Spleen (tissue), 13 donors: ENCODE measurements at places on chromosomes 3 and 15.

DNA sequence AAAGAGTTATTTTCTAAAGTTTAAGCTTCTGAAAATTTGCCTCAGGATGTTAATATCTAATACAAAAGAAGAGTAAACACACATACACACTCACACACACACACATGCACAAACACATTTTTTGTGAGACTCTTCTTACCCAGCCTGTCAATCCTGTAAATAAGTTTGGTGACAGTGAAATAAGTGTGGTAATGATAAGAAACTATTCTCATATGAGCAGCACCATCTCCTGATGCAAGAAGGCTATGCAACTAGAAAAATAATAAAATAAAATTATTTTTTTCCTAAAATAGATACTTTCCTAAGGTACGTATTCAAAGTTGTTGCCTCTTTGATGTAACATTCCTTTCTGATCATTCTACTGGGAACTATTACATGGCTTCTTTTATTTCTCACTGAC lies 155.1 kb downstream of the MECOM start:
- DNase-seq, result no peak

DNA sequence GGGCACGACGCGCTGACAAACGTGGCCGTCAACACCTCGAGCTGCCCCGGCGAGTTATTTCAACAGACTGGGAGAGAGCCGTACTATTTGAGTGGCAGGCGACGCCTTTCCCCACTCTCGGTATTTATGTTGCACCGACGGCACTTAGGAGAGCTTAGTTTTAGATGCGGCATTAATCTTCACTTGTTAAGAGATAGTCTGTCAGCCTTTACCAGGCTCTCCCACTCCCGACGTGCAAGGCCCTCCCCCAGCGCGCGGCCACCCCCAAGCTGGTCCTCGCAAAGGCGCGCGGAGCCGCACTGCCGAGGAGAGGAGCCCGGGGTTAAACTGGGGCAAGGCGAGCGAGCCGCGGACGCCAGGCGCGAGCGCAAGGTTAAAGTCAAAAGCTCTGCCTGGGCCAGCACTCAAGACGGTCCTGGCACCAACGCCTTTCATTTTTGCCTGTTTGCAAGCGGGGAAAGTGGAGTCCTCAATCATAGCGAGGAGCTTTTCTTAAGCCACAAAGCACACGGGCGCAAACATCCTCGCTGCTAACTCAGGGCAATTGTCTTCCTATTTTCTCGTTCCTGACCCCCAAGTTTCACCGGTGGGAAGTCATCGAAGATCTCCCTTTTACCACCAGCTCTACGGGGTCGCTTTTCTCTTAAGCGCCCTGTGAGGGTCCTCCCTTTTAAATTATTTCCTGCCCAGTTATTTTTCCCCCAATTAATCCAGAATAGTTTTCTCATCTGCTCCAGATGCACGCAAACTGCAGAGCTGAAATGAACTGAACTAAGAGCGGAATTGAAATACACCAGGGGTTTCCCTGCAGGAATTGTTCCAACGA lies 86.6 kb downstream of the NR2F2 start:
- no peak for DNase-seq

DNA sequence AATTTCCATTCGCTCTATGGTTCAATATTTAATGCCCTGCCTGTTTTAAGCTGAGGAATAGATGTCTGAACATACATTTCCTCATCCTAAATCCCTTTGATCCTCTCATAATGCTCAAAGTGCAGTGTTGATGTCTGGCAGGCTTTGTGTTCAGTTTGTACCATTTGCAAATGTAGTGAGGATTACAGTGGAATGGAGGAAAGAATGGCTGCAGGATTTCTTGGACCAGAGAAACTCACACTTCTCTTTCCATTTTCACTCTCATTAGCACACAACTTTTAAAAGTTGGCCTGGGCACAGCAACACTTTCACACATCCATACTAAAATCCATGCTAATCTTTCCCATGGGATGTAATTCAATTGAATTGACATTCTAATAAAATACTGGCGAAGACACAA lies 28.6 kb upstream of the THRB start:
- DNase-seq, result no peak

DNA sequence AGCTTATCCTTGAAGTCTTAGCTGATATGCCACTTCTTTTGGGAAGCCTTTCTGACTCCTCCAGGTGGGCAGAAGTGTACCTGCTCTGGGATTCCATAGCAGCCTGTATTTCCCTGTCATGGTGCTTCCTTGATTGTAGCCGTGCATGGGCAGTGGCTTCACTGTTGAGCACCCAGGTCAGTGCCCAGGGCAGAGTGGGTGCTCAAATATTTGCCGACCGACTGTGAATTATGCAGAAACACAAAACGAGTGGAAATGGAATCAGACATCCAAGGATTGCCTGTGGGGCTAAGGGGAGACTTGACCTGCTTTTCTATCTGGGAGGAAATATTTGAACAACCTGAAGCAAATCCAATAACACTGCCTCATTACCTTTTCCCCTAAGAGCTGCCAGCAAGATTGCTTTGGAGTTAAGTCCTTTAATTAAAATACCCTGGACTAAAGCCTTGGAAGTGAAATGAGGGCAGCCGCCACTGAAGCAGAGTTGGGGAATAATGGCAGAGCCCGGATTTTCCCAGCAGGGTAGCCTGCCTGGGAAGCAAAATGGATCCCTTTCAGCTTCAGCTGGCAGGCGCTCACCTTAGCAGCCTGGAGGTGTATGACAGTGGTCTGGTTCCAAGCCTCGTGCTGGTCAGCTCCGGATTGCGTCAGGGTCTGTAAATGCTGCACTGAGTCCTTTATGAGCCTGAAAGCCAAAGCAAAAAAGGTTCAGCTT lies 14.9 kb downstream of the ACOX2 start:
- DNase-seq, result no peak

DNA sequence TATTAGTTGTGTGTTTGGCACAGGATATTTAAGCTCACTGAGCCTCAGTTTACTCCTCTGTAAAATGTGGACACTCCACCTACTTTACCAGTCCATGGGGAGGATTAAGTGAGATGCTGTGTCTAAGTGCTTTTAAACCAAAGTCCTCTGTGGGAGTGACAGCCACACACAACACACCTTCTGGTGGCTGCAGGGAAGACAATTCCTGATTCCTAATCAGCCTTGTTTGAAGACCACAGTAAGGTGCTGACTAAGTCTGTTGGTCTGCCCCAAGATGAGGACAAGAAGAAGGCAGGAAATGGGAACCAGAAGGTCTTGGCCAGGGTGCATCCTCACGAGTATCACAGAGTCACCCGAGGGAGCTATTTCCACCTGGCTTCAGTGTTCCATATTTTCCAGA lies 52.3 kb downstream of the EPHB1 start:
- DNase-seq, result no peak
